Stimulated activated CD8-positive, alpha-beta memory T cell treated with anti-CD3 and anti-CD28 coated beads, Interleukin-15, amount 100 ng/mL, for 4 hours (primary cell): ENCODE measurements at places on chromosomes 1 and 21.

- no peak for DNase-seq
These were observed 143.1 kb downstream of the IFI44 start for GRCh38 chr1:78792756-78793155.

DNA sequence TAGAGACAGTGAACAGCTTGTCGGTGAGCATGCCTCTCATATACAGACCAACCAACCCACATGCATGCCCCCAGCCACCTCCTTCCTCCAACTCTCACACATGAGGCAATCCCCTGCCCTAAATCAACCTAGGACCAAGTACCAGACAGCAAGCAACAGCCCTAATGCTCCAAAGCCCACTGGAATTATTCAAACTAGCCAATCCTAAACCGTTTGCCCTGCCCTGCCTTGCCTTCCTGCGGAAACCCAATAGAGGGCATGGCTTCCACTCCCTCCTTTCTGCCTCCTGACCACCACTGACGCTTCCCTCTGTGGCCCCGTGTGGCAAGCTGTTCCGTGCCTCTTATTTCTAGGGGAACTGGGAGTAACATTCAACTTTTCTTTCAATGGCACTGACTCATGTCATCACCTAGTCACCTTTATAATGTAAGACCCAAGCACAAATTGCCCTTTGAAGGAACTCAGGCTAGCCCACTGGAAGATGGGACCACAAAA, 129.3 kb upstream of the GJB5 start:
- DNase-seq: no peak

DNA sequence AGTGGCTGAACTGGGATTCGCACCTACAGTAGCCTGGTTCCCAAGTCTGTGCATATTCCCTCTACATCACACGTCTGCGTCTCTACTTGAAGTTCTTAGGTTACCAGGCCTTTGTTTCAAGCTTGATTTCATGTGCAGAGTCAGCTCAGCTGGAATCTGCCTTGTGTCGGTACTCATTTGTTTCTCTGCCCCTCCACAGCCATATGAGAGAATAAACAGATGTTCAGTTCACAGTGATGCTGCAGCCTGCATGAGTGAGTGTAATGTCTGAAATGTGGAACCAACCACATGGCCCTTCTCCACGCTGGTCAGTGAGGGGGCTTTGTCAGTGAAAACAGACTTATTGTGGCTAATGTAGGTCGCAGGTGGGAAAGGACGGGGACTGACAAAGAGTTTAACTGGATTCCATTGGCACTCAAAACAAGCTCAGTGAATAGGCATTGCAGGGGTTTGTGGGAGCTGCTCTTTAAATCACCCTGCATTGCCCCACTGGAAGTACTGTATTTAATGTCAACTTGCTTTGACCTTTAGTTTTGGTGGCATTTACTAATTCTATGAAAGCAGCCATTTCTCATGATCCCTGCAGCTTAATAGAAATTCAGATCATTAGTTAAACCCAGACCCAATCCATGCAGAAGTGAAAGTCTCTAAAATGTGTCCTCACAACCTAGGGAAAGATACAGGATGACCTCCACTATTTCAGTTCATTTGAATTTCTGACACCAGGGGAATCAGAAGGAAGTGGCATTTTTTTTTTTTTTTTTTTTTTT, 136.4 kb upstream of the FAM78B start:
- DNase-seq: no peak

DNA sequence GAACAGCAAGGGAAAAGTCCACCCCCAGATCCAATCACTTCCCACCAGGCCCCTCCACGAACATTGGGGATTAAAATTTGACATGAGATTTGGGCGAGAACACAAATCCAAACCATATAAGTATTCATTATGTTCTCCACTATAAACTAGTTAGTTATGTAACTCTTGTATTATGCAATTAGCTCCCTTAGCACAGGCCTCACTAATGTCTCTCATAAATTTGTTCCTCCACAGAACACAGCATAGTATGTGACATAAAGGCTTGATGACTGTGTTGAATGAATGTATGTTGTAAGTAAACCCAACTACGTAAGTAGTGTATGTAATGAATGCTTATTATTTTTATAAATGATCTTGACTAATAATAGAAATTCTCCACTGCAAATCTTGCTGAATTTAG, 223.3 kb upstream of the ZRANB2 start:
- DNase-seq: no peak

GRCh38 chr1:10242811-10243210, 32.4 kb downstream of the KIF1B start:
- DNase-seq: no peak

- DNase-seq: no peak
These were observed 25.0 kb downstream of the KRTAP24-1 start for GRCh38 chr21:30257773-30258172.

DNA sequence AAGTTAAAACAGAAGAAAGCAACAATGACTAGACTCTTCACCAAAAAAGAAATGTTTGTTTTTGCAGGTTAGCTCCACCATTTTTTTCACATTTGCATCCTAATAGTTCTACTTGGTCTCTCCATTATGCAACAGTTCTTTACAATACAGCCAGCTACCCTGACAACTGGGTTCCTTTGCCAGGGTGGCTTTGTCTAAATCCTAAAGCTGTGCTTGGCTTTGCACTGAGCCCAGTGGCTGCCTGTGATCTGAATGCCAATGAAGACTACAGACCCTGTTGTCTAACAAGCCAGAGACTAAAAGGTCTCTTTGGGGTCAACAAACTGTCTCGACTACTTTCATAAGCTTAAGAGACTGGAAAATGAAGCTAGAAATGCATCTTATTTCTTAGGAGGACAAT, 112.0 kb downstream of the AKT3 start:
- no peak for DNase-seq

DNA sequence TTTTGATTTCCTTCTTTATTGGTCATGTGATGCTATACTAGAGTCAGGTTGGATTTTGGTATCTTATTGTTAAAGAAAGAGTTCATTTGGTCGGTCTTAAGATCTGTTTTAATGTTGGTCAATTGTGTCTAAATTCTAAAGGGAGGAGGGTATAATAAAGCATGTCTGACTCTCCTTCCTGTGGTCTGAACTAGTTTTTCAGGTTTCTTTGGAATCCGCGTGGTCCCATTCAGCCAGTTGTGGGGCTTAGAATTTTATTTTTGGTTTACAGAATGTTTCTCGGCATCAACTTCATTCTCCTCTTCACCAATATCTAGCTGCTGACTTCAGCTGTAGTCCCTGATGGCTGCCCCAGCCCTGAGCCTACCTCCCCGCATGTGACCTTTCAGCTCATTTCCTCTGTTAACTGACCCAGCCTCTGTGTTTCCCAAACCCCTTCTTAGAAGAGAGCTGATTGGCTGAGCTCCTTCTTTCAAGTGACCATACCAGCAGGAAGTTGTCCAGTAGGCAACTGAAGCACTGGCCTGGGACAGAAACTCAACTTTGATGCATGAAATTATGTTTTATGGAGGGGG, 8.7 kb upstream of the MYOC start:
- DNase-seq: no peak

DNA sequence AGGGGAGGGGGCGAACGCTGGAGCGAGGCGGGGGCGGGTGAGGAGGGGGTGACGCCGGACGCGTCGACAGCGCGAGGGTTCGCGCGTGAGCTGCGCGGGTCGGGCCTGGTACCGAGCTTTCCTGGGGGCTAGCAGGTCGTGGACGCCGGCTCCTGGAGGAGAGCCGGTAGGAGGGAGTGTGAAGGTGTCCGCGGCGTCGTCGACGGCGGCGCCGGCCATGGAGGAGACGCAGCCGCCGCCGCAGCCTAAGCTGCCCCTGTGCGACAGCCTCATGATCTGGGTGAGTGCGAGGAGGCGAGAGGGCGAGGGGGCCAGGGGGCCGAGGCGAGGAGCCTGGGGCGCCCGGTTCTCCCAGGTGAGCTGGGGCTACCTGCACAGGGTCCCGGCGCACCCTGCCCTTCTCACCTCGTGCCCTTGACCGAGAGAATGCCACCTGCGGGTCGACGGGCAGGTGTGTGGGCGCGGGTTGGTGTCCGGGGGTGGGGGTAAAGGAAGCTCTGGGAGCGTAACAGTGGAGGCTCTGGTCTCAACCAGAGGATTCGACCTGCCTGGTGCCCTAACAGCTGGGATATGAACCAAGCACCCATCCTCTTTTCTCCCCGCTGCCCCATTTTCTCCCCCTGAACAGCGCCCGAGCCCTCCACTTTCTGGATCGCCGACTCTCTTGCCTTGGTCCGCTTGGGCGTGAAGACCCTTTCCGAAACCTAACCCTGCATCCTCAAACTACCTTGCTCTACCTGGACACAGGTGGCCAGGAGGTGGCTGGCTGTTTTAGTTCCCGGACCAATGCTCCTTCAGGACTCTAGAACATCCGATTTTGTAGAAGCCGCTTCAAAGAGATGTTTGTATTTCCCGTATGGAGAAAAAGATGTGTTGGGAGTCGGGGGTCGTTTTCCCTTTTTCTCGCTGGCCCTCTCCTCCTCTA, at the start of gene HOOK1:
HOOK1 (plus strand) TSS at position 49 of the 925 bp plus-strand sequence; CDS start at position 218, 169 bp downstream.
- no peak for DNase-seq

DNA sequence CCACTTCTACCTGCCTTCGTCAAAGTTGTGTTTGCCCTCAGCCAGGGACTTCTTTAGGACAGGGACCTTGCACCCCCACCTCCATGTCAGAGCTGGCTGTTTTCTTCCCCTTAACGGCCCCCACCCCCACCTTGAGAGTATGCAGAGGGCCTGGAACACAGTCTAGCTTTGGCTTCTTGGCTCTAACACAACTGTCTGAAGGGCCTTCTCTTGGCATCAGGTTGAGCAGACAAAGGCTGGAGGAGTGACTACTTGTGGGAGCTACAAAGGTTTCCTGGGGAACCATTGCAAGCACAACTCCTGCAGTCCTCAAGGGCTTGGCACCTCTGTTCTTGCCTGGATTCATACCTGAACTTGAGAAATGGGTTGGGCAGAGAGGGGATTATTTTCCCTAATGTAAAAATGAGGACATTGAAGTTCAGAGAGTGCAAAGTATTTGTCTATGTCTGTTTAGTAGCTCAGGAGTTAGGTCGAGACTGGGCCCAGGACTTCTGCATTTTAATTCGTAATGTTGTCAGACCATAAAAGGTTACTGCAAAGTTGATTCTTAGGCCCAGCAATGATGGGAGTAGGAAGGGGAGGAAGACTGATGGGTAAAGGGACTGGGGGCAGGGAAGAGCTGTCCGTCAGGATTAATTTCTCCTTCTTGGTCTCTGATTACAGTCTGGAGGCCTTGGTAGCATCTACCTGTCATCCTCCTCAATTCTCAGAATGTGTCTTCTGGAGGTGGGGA, 2.6 kb downstream of the CYP4B1 start:
- no peak for DNase-seq

DNA sequence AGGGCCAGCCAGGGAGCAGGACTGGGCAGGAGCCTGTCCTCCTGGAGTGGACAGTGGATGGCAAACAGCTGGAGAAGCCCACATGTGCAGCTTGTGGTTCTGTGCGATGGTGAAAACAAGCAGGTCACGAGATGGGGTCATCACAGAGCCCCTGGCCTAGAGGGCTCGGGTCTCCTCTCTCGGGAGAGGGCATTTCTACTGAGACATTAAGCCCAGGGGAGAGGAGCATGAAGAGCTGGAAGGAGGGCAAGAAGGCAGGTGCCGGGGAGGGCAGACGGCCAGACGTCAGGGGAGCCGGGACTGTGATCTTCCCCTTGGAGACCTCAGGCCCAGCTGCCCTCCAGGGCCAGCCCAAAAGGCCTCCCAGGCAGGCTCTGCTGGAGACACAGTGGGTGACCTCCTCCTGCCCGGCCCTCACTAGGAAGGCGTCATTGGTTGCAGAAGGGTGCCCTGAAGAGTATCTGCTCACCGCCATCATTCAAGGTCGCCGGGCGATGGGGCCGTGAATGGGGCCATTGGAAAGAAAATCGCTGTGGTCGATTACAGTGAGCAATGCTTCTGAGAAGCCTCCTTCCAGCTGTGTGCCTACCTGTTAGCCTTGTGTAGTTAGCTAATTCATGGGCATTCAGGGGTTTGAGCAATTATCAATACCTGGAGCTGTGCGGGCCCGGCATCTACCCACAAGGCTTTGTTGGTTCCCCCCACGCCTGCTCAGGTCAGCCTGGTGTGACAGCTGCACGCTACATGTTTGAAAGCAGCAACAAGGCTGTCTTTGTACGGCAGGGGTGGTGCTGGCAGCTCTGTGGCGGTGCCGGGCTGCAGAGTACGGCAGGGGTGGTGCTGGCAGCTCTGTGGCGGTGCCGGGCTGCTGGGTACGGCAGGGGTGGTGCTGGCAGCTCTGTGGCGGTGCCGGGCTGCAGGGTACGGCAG, 72.3 kb upstream of the ACTRT2 start:
- no peak for DNase-seq

- DNase-seq: no peak
These were observed 20.0 kb upstream of the EPHA2 start for GRCh38 chr1:16175610-16176553.

DNA sequence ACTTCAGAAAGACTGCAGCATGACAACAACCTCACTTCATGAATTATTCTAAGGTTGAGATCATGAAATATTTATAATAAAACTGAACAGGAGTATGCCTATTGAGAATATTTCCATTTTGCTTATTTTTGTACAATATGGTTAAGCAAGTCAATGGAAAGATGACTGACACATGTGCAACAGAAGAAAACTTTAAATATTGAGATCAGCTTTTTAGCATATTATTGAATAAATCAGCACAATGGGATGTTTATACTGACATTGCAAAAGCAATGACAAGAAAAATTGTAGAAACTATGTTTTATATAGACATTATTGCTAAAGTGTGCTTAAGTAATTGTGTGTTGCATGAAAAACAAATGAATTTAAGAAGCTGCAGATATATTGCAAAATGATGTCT, 4.6 kb downstream of the LCE7A start:
- DNase-seq: no peak

DNA sequence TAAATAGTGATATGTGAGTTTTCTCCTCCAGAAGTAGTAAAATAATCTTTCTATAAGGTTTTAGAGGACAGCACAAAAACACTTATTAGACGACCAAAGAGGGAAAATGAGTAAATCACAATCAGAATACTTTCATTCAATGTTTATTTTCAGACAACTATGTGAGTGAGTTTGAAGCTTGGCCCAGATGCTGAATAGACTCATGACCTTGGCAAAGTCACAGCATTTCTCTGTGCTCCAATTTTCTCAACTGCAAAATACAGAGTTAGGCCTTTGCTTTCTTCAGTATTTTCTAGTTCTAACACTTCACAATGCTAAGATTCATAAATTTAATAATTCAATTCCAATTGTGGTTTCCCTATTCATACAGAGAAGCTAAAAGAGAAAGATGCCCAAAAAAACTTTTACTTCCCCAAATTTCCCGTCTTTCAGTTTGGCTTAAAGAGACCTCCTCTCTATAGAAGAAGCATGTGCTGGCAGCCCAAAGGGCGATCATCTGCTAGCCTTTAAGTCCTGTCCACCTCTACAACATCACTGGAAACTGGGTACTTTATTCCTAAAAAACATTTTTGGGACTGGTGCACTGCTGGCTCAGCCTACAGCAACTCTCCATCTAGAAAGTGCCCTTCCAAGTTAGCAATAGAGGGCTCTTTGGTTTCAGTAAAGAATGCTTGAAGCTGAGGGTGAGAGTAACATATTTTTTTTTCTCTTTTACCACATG, 116.8 kb upstream of the GORAB start:
- no peak for DNase-seq
